ENCODE measurements at places on chromosomes 2 and 18.

DNA sequence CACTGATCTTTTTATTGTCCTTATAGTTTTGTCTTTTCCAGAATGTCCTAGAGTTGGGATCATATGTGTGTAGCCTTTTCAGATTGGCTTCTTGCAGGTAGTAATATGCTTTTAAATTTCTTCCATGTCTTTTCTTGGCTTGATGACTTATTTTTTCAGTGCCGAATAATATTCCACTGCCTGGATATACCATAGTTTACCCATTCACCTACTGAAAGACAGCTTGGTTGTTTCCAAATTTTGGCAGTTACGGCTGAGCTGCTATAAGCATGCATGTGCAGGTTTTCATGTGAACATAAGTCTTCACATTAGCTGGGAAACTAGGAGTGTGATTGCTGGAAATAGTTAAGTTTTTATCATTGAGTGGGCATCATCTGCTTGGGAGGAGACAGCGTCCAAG lies 73.7 kb downstream of the RNF144A start:
- DNase-seq: no peak

DNA sequence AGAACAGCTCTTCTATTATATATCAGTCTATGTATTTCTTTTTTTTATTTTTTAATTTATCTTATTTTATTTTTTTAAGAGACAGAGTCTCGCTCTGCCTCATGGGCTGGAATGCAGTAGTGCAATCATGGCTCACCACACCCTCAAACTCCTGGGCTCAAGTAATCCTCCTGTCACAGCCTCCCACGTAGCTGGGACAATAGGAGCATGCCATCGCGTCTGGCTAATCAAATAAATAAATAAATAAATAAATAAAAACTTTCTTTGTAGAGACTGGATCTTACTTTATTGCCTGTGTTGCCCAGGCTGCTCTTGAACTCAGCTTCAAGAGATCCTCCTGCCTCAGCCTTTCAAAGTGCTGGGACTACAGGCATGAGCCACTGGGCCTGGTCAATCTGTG lies 117.0 kb downstream of the RBMS1 start:
- no peak for DNase-seq

- no peak for DNase-seq
Measured at GRCh38 chr2:69165091-69165880, 152.3 kb downstream of the ANTXR1 start.

DNA sequence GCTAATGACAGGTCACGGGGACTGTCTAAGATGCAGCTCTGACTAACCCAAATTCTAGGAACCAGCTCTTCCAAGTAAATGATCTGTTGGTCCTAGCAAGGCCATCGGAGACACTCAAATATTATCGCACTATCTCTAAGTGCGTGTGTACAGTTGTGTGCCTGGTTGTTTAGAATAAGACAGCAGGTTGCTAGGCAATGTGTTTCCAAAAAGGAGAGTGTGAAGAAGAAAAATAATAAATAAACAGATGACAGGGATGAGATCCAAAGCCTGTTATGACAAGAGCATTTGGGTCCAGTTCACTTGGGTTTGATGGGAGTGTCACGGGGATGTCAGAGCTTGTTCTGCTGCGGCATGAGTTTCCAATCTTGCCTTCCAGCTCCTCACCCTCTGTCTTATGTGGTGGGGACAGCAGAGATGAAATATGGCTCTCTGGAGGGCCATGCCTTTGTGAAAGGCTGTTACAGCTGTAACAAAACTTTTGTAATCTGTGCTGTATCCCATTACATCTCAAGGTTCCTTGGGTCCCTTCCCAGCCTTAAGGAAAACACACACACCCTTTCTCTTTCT lies 127.5 kb upstream of the TNP1 start:
- no peak for DNase-seq

DNA sequence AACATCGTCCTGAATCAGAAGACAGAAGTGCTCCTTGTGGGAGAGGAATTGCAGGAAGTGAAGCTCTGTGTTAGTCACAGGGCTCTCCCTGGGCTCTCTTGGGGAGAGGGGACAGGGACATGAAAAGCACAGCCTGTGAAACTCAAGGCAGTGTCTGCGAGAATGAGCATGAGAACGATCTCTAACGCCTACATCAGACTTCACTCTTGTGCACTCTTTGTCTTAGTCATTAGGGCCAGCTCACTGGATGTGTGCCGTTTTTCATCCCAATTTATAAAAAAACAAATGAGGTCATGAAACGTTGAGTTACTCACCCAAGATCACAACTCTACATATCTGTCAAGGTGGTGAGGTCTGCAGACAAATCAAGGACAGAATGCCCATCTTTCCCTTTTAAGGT lies 27.0 kb upstream of the TWIST2 start:
- no peak for DNase-seq

DNA sequence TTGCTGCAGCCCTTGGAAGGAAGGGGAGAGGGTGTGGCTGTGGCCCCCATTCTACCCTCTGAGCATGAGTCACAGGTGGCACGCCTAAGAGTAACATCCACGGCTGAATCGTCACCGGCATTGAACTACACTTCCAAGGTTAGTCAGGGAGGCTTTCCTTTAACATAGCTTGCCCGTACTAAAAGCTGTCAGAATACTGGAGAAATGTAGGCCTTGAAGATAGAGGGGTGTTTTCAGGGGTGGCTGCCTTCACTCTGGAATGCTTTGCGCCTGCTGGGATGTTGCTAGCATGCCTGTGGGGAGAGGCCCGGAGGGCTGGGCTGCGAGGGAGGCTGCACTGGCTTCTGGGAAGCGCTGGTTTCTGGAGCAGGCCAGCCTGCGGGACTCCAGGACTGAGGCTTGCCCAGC lies 333.7 kb downstream of the AGAP1 start:
- DNase-seq: no peak

DNA sequence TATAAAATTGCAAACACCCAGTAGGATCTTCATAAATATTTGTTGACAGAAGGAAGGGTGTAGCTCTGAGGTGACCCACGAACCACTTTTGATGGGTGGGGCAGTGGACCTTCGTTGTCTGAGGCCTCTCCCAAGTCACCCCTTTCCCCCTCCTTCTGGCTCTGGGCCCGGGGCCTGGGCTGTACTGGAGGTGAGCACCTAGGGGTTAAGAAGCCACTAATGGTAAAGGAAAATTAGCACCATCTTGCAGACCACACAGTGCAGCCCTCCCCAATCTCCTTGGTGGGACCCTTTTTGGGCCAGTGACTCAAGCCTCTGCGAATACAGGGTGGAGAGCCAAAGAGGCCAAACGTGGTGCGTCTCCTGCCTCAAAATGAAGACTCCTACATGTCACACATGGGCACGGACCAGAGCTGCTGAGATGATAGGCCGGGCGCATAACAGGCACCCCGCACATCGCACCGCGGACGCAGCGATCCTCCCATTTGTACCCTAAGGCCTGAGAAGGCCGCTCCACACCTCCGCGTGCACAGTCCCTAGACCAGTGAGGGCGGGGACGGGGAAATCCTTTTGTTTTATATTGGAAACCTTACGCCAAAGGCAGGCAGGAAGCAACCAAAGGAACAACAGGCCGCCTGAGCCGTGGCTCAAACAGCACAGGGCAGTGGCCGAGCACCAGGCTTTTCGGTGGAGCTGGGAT lies 31.9 kb upstream of the ATP6V1B1 start:
- no peak for DNase-seq

GRCh38 chr18:47847635-47848034 lies 82.8 kb downstream of the SMAD2 start:
- no peak for DNase-seq

GRCh38 chr2:36697424-36698066 lies 1.0 kb downstream of the VIT start:
- no peak for DNase-seq

- no peak for DNase-seq
Measured at GRCh38 chr2:34104601-34105000, 505.5 kb upstream of the FAM98A start.

DNA sequence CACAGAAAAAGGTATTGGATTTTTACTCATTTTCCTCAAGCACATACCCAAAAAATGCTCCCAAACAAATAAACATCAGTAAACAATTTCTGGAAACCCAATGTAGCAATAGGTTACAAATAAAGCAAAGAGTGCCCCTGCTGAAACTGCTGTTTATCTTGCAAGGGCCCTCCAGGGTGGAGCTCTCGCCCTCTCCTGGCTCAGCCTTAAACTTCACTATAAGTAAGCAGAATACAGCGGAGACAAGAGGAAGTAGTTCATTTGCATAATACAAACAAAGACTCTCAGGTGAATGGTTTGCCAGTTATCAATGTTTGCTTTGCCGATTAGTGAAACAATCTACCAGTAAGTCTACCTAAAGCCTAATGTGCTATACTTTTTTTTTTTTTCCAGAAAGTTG lies 437.6 kb downstream of the DLGAP1 start:
- no peak for DNase-seq

- no peak for DNase-seq
Measured at GRCh38 chr2:52395912-52396311, 1364.0 kb upstream of the NRXN1 start.
